ENCODE measurements at places on chromosomes 4 and X.

DNA sequence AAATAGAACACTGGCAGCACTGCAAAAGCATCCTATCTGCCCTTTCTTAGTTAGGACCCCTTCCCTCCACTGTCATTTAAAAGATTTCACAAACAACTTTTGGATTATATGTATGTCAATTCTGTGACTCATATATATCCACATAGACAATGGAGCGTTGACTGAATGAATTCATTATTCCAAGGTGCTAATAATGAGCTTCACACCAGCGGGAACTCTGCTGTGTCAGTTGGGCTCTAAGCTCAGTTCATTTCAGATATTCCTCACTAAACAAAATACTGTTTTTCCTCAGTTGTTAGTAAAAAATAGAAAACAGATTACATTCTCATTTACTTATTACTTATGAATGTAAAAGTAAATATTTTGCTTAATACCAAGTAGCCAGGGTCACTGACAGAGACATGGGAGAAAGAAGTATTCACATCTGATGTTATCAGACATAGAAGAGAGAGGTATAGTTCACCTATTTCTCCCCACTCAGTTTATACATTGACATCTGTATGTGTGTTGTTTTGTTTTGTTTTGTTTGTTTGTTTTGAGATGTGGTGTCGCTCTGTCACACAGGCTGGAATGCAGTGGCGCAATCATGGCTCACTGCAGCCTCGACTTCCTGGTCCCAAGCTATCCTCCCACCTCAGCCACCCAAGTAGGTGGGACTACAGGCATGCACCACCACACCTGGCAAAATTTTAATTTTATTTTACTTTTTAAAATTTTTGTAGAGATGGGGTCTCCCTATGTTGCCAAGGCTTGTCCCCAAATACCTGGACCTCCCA lies 10.9 kb downstream of the NFKB1 start:
- DNase-seq: no peak

GRCh38 chr4:178823673-178824295 lies 1381.5 kb upstream of the AGA start:
- no peak for DNase-seq

DNA sequence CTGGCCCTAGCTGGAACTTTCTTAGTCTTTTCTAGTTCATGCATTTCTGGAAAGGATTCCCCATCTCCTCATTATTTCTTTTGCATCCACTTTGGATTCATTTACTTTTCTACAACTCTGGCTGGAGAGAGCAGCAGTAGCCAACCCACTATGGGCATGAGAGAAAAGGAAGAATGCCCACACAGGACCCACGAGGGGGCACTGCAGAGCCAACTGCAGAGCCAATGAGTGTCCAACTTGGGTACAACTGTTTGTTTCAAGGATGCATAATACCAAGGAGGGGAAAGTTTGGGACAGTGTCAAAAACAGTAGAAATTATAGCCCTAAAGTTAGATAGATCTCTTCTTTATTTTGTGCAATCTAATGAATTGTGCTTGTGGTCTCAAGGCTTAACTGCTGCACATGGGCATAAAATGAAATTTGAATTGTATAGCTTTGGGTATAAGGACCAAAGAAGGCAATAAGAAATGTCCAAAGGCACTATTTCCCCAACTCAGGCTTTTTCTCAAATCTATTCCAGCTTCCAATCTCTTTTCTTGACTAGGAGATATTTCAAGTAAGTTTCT lies 230.6 kb downstream of the NSUN7 start:
- no peak for DNase-seq

GRCh38 chrX:27276751-27277150 lies 186.4 kb downstream of the PPP4R3C start:
- DNase-seq: no peak

GRCh38 chrX:13357925-13358324 lies 38.1 kb upstream of the ATXN3L start:
- DNase-seq: peak; percentile 69

DNA sequence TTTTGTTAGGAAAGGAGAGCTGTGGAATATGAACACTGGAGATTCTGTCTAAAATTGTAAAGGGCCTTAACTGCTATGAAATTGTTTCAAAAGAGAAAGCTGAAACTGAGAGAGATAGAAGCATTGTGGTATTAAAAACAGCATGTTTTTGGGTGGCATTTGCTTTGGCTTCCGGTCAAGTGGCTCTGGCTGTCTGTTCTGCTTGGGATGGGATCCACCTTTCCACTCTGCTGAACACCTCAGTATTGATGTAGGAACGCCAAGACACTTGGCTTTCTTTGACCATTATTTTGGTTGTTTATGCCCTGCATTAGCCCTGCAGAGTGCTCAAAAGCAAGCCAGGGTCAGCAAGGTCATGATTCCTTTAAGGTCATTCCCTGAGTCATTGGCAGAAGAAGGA lies 199.7 kb downstream of the SLC4A4 start:
- DNase-seq: no peak

GRCh38 chr4:72365016-72365415 lies 204.0 kb downstream of the ADAMTS3 start:
- no peak for DNase-seq

GRCh38 chrX:153688071-153688470 lies 345 bp downstream of the SLC6A8 start:
- DNase-seq: no peak

DNA sequence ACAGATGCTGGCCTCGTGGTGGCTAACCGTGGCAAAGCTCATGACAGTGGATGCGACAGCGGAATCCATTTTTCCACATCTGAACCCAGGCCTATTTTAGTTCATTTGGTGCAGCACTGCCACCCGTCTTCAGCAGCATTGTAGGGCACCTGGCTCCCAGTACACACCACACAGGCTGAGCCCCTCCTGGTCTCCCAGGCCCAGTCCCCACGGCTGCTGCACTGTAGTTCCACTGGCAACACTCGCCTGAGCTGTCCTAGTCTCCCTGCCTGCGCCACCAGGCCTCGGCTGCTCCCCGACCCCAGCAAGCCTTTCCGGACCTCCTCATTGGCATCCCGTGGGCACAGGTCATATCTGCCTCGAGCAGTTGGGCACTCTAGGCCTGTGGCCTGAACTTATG lies 76.2 kb downstream of the MTMR1 start:
- DNase-seq: no peak

- DNase-seq: no peak
Observed at GRCh38 chrX:139224953-139225665, 305.4 kb upstream of the F9 start.

GRCh38 chr4:88187766-88188165 lies 29.3 kb upstream of the ABCG2 start:
- DNase-seq: no peak

GRCh38 chr4:137905930-137906329 lies 336.2 kb downstream of the SLC7A11 start:
- DNase-seq: no peak

- no peak for DNase-seq
Observed at GRCh38 chr4:150357829-150358228, 224.1 kb upstream of the MAB21L2 start.

DNA sequence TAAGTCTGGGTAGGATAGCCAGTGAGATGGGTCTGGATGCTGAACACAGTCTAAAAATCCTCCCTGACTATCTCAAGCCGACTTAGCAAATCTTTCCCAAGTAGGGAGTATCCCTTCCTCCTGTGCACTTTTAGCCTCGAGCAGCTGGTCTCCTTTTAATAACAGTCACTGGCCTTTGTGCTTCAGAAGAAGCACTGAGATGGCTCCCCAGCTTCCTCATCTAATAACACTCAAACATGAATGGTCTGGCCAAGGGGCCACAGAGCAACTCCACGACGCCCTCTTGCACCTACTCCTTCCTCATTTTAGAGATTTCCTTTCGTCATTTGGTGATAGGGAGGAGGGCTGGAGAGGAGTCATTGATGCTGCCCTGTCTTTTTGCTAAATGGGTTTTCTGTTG lies 78.8 kb upstream of the TMEM150C start:
- no peak for DNase-seq

GRCh38 chrX:38347136-38347535 lies 5.3 kb upstream of the OTC start:
- no peak for DNase-seq

- DNase-seq: no peak
Observed at GRCh38 chrX:9149501-9150245, 115.7 kb upstream of the FAM9B start.

DNA sequence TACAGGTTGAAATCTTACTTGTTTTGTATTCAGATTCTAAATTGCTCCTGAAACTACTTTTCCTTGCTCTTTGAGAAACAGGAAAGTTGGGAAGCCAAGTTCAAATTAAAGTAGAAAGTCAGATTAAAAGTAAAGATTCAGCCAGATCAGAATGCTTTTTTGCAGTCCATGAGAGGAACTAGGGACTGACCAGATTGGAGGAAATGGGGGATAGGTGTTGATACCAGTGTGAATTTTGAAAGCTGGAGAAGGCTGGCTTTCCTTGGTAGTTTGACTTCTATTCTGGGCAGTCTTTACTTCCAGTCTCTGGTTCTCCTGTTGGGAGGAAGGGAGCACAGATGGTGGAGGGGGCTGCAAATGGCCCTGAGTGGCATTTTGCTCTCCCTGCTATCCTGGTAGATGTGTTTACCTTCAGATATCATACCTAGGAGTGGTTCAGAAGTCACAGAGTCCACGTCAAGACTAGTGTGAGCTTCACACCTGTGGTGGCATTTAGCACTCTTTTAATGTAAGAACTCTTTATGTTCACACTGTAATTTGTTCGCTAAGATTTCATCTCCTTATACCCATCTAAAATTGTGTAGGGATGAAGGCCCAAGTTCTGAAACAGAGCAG lies 68.8 kb downstream of the FNIP2 start:
- no peak for DNase-seq

DNA sequence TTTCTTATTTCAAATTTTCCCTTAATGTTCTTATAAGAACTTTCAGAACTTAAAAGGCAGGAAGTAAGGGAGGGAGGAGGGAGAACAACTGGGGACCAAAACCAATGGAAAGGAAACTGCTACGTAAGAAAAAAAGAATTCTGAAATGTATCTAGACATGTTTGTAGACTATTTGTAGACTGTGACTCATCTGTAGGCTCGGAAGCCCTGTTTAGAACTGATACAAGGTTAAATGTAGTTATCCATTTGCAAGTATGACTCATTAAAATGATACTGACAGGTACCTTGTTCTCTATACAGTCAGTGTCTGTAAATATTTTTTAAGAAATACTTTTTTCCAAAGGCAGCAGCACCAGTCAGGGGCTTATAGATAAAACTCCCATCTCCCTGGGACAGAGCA lies 202.0 kb downstream of the DHX15 start:
- DNase-seq: no peak

DNA sequence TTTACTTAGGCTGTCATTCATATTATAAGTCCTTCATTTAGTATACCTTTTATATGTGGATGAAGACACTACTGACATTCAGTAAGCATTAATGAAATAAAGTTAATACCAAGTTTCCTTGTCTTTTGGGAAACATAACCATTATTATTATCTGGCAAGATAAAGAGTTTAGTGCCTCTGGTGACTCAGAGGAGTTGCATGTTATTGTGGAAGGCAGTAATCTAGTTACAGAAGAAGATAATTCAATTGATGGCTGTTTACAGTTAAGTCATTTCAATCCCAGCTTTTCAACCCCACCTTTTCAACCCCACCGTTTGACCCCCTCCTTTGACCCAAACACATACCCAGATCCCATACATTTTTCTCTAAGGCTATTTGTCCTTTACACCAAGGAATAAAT lies 143.8 kb downstream of the FANCB start:
- no peak for DNase-seq

GRCh38 chrX:107673933-107674479 lies 45.7 kb downstream of the PRPS1 start:
- DNase-seq: no peak

DNA sequence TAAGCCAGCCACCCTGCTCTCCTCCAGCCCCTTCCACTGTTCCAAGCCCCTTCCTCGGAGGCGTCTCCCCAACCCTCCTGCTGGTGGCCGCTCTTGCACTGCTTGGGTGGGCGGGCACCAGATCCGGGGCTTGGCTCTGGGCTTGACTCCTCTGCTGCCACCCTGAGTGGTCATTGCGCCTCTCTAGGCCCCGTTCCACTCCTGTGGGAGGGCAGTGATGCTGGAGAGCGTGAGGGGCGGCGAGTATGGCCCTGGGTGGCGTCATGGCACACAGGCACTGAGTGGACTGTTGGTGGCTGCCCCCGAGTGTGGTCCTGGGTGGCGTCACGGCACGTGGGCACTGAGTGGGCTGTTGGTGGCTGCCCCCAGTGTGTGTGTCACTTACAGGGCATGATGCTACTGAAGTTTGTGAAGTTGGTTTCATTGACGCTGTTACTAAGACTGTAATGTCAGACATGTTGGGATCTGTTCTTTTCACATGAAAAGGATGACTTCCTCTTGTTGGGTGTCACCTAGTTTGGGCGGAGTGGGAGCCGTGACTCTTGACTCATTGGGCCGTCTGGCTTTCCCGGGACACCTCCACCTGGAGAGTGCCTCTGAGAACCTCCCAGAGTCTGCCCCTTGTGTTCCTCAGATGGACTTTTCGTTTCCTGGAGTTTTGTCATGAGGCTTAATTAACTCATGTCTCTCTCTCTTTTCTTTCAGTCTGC lies 55.9 kb upstream of the HGFAC start:
- DNase-seq: no peak

DNA sequence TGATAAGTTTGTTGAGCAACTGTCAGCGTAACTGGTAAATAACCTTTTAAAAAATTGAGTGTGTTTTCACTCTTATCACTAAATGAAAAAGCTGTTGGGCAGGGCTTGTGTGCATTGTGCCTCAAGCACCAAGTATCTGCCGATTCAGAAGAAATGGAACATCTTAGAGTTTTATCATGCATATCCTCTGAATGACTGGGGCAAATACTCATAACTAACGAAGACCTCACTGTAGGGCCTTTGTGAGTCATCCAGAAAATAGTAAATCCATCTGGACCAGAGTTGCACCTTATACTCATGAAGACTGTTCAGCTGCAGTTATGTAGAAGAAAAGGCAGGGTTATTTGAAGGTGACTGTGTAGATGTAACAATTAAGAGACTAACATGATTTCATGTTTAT lies 222.1 kb downstream of the CAMK2D start:
- no peak for DNase-seq

DNA sequence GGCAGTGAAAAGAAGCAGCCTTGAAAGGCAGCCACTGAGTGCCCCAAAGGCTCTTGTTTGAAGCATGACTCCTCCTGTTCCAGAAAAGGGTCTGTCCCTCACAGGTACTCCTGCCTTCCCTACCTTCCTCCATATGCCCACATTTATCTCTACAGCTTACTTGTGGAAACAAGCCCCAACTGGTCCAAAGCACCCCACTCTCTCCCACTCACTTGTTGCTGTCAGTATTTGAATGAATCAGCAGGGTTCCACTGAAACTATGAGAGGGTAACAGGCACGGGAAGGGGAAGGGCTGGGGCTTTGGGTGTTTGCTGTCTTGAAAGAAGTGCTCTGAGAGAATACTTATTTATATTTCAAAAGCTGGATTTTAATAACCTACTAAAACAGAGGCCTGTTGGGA lies 34.9 kb downstream of the GPR143 start:
- no peak for DNase-seq

DNA sequence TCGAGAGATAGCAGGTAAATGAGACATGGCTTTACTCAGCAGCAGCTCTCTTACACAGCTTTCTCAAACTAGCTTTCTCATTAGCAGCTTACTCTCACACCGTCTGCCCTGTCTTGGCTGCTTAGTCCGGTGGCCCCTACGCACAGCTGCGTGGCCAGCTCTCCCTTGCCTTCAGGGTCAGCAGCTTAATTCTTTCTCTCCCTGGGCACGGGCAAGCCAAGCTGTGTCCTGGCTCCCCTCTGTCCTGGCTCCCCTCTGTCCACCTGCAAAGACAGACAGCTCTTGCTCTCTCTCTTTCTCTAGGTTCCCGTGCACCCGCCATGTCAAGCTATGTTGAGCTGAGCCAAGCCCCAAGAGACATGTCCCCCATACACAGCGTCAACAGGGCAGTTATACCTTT lies 39.4 kb downstream of the ZNF185 start:
- DNase-seq: no peak

All from NCI-H446 (cell line).